ENCODE measurements at places on chromosomes 11 and 22.
A peak's percentile ranks its signal among the peaks of the same experiment; 100 is the strongest.

- peak; percentile 16 for DNase-seq
These were observed 32.4 kb downstream of the GALNT18 start for GRCh38 chr11:11589437-11589836.

DNA sequence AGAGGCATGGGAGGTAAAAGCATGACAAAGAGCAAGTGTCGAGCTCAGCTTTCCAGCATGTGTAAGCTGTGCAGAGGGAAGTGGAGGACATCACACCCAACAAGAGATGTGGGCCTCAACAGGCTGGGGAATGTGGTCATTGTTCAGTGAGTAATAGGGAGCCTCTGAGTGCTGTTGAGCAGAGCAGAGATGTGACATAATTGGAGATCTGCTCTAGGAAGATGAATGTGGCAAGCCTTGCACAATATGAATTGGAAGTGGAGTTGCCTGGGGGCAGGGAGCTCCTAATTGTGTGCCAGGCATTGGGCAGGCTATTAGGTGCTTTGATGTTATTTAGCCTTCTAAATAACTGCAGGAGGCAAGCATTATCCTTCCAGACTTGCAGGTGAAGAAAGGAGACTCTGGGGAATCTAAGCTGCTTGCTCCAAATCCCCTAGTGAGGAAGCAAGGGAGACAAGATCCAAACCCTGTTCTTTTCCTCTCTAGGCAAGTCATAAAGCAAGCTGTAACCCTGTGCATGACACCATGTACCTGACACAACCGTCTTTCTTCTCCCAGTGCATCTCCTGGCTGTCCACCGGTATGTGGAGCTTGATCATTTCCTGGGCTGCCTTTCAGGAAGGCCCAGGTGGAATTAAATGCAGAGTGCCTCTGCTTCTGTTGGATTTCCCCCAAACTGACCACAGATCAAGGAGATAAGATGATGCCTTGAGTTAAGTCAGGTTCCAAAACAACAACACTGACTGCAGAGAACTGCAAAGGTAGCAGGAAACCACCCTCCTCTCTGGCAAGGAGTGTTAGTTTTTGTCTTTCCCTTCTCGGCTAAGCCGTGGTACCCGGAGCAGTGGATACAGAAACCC is 221.4 kb downstream of the TENM4 start:
- no peak for DNase-seq

GRCh38 chr11:103845331-103845730 is 191.1 kb upstream of the DDI1 start:
- no peak for DNase-seq

DNA sequence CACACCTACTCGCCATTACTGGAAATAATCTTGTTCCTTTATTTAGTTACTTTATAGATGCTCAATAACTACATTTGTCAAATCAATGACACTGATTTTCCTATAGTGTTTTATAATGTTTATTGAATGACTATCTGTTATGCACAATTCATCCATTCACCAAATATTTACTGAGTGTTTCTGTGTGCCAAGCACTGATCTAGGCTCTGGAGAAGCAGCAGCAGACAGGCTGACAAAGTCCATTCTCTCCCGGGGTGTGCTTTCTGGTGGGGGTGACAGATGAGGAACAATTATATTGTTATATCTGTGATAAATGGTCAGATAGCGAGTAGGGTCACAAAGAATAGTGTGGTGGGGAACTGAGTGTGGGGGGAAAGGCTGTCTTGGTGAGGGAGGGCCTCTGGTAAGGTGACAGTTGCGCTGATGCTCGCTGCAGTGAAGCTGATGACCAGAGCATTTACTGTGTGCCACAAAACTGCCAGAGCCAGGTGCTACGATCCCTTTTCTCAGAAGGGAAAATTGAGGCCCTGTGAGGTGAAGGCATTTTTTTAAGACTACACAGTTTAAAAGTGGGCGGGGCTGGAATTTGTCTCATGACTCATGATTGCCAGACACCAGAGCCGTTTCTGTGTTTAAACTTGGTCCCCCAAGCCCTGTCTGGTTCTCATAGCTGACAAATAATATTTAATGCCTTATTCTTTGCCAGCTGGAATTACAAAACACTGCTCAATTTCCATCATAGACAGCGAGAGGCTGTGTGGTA is 10.2 kb downstream of the PACS1 start:
- DNase-seq, result no peak

DNA sequence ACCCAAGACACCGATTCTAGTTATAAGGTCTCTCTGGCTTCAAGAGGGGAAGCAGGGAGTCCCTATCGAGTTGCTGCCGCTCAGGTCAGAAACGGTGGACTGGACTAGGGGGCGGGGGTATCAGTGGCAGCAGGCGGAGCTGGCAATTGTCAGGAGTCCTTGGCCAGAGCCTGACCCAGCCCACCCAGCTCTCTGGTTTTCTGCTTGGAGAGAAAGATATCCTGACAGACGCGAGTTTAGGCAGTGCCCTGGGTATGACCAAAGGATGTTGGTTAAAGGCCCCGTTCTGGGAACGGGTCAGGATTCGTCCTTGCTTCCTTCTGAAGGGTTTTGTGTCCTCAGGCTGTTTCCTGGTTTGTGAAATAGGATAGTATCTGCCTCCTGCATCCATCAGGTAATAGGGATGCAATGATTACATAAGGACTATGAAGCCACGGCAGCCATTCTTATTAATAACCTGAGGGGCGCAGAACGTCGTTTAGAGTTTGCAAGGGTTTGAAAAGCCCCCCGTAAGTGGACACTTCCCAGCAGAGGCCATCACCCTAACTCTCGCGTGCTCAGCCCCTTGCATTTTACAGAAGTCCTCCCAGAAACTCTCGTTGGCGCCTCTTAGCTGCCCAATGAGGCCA is 700 bp upstream of the DEPDC5 start:
- DNase-seq, result no peak

DNA sequence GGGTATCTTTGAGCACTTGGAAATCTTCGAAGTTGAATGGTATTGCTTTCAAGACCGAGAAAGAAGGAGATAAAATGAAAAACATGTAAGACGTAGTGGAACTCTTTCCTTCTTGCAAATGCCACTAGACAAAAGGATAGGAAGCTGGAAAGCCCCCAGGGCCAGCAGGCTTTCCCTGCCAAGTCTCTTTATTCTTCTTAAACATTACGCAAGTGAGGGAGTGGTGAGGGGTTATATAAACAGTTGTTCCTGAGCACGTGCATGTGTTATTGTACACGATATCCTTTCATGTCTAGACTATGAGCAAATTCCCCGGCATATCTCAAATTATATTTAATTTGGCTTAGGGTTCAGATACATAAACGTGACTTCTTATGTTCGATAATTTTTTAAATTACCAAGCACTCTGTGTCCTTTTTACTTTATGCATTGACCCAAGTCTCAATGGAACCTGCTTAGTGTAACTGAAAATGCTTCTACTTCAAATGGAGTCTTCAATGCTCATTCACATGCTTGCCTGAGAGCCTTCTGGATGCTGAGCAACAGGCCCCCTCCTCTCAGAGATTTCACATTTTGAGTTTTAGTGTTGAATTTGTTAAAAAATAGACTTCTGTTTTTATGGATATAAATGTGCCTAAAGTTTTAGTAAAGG is 59.0 kb downstream of the PPP2R1B start:
- no peak for DNase-seq

DNA sequence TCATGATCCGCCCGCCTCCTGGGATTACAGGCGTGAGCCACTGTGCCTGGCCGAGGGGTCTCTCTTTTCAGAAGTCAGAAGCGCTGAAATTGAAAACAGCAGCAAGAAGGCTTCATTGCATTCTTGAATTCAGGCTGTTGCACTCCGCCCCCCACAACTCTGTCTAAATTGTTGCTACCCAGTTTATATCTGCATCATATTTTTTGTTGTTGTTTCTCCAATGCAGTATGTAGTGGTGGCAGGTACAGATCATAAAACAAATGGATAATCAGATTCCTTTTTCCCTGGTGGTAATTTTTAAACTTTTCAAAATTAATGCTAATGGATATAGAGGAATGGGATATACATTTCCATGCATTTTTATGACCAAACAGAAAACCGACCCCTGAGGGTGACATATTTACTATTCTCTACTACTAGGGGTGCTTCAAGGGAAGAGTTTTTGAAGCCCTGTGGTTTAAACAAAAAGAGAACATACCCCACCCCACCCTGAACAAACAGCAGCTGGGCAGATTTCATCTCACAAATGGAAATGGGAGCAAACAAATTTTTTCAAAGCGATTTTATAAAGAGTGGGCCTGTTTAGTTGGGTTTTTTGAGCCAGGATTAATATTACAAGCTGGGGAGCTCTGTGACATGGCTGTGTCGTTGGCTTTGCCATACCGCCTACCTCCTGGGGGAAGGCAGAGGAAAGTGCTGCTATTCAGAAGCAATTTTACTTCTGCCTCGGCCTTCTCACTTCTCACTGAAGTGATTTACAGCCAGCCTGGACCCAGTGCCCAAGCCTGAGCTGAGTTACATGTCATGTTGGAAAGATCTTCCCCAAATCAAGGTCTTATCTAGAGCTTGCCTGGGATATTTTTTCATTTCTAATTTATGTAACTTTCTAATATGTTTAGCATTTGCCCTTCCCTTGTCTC is 16.0 kb upstream of the TMA7B start:
- DNase-seq, result no peak

GRCh38 chr11:122523846-122524805 is 131.4 kb upstream of the UBASH3B start:
- DNase-seq, result no peak

DNA sequence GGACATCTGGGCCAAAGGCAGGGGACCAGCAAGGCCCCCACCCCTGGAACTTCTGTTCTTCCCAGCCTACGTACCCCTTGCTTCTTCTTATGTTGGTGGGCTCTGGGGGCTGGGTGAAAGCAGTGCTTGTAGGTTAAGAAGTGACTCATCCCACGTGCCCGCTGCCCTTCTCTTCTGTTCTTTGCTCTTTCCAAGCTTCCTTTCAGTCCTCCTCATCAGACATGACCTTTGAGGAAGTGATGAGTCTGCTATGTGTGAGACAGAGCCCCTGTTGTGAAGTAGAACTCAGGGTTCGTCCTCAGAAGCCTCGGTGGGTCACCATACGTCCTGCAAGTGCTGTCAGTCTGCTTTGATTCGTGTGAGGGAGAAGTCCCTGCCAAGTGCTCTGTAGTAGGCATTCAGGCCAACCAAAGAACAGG is 12.7 kb downstream of the MED15 start:
- no peak for DNase-seq

GRCh38 chr11:36931139-36931538 is 333.1 kb upstream of the RAG2 start:
- DNase-seq, result no peak

- no peak for DNase-seq
These were observed 147.6 kb downstream of the MIAT start for GRCh38 chr22:26804911-26805539.

DNA sequence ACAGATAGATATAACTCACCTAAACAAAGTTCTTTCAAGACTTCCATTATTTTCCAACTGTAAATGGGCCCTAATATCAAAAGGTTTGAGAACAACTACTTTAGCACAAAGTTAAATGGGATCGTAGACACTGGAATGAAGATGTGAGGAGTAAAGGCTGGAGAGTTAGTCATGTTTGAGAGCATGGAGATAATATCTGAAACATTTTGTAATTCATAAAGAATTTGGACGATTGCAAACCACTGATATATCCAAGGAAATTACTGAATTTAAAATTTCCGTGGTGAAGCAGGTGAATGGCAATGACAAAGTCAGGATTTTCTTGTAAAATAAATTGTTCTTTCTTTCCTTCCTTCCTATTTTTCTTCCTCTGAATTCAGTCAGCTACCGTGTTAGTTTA is 564.9 kb downstream of the CNTN5 start:
- no peak for DNase-seq

GRCh38 chr11:88398372-88398771 is 60.8 kb upstream of the CTSC start:
- no peak for DNase-seq

- peak; percentile 21 for DNase-seq
These were observed 40.4 kb upstream of the ETS1 start for GRCh38 chr11:128627666-128628324.

DNA sequence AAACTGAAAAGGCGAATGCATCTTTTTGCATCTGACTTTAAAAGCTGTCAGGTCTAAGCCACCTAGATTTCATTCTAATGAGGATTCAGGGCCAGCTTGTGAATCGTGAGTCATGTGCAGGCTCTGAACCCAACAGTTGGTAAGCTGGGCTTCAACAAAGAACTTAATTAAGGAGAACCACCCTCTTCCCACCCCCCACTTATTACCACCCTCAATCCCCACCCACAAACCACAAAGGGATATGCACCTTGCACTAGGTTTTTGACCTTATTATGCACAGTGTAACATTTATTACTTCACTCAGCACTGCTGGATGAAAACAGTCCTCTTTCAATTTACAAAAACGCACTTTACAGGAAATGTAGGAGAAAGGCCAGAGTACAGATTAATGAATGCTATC is 94.1 kb upstream of the LIN7C start:
- no peak for DNase-seq

- no peak for DNase-seq
These were observed 325.8 kb upstream of the B3GAT1 start for GRCh38 chr11:134737563-134738510.

GRCh38 chr11:118790357-118791110 is 430 bp downstream of the DDX6 start:
- DNase-seq, result peak; percentile 88

DNA sequence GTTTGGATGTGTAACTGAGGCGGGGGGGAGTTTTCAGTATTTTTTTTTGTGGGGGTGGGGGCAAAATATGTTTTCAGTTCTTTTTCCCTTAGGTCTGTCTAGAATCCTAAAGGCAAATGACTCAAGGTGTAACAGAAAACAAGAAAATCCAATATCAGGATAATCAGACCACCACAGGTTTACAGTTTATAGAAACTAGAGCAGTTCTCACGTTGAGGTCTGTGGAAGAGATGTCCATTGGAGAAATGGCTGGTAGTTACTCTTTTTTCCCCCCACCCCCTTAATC is 2.3 kb downstream of the MALAT1 start:
- no peak for DNase-seq

DNA sequence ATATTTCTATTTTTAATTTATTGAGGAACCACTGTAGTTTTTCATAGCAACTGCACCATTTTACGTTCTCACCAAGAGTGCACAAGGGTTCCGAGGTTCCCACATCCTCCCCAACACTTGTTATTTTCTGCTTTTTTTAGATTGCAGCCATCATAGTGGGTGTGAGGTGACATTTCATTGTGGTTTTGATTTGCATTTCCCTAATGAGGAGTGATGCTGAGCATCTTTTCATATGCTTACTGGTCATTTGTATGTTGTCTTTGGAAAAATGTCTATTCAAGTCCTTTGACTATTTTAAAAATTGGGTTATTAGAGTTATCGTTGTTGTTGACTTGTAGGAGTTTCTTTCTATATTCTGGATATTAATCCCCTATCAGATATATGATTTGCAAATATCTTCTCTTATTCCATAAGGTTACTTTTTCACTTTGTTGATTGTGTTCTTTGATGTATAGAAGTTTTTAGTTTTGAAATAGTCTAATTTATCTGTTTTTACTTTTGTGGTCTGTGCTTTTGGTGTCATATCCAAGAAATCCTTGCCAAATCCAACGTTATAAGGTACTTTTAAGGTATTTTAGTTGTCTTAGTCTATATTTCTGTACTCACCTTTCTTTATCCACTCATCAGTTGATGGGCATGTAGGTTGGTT is 9.0 kb downstream of the NEAT1 start:
- DNase-seq, result no peak

- no peak for DNase-seq
These were observed 1313.1 kb downstream of the JRKL start for GRCh38 chr11:97702951-97703350.
